Small intestine (tissue), 16 donors: ENCODE measurements at places on chromosomes 1 and 21. TPM values are rescaled to one million over a fixed set of nuclear protein-coding genes. Genes with fewer than 3 reads are reported as not detected.

GRCh38 chr1:12438349-12438924 is 179.6 kb downstream of the DHRS3 start:
- H3K4me3 ChIP-seq: no peak overlapping the region
- peaks cover 20% of the 10 kb centered on the region for H3K36me3 ChIP-seq
- H3K27ac ChIP-seq: peak overlapping the region; percentile 21
- peaks cover 20% of the 10 kb centered on the region for H3K4me1 ChIP-seq

The CNIH3 gene
- 2.1 TPM for polyA plus RNA-seq

GRCh38 chr21:46428987-46429710 is 29.5 kb upstream of the DIP2A start:
- peaks cover 11% of the 10 kb centered on the region for H3K36me3 ChIP-seq
- no peaks in the 10 kb centered on the region for H3K27me3 ChIP-seq
- no peaks in the 10 kb centered on the region for H3K4me1 ChIP-seq
- no peak overlapping the region for H3K4me3 ChIP-seq
- no peak for DNase-seq
- no peak overlapping the region for H3K27ac ChIP-seq

GRCh38 chr1:27099587-27100334 is 55.2 kb downstream of the SLC9A1 start:
- H3K36me3 ChIP-seq: peaks cover 15% of the 10 kb centered on the region
- DNase-seq: peak; percentile 86
- H3K27me3 ChIP-seq: no peaks in the 10 kb centered on the region
- no peak overlapping the region for H3K4me3 ChIP-seq
- H3K4me1 ChIP-seq: no peaks in the 10 kb centered on the region

DNA sequence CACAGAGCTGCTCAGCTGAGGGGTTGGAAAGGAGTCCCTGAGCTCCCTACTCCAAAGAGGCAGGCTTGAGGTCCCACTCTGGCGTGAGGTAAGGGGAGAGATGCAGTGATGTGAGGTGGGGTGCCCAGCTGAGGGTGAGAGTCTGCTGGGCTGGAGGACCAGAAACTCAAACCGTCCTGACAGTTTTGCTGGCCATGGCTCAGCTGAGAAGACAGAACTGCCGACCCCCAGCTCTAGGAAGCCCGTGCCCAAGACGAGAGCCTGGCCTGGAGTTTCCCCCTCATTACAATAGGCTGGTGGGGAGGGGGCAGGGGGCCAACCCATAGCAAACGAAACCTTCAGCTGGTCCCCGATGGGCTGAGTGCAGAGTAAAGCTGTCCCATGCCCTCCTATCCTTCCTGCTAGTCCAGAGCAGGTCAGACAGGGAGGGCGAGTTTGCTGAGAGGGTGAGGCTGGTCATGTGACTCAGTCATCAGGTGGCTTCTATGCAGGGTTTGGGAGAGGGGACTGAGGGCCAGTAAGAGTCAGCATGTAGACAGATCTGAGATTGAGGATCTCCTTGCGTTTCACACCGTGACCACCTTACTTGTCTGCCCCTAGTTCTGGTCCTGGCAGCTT is 129.3 kb downstream of the PRDM2 start:
- peak; percentile 44 for DNase-seq
- peak overlapping the region; percentile 21 for H3K4me3 ChIP-seq
- H3K4me1 ChIP-seq: peaks cover 4% of the 10 kb centered on the region
- H3K36me3 ChIP-seq: no peaks in the 10 kb centered on the region

The LRRC71 gene
- not detected for polyA plus RNA-seq

GRCh38 chr1:218266356-218266755 is 18.7 kb upstream of the RRP15 start:
- no peak for DNase-seq
- H3K27ac ChIP-seq: no peak overlapping the region
- H3K4me3 ChIP-seq: no peak overlapping the region
- H3K4me1 ChIP-seq: no peaks in the 10 kb centered on the region
- H3K27me3 ChIP-seq: peaks cover 4% of the 10 kb centered on the region
